Sigmoid colon (tissue), 7 donors: ENCODE measurements at places on chromosomes 5 and 9. TPM values are rescaled to one million over a fixed set of nuclear protein-coding genes. Genes with fewer than 3 reads are reported as not detected.

- DNase-seq = no peak
Observed at GRCh38 chr9:88198341-88198807, 60.1 kb upstream of the SPATA31C2 start.

DNA sequence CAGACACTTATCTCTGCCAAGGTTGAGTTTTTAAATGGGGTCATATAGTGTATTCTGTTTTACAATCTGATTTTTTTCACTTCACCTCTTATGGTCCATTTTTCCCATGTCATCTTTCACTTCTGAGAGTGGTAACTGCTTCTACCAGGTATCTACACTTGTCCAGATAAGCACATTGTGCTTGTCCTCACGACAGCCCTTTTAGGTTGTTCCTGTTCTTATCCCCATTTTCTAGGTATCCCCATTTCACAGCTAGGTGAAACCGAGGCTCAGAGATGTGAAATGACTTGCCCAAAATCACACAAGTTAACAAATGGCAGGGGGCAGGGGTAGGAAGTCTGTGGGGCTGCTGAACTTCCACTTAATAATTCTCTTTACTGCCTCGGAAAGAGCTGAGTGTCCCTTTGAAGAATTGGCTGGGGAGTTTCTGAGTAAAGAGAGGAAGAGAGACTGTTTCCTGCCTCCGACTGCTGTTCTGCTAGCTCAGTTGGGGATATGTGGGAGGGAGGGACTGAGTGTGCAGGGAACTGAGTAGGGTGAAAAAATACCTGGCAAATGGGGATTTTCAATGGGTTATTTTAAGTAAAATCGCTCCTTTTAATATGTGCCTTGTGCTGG is 255.4 kb downstream of the GRIA1 start:
- no peak for DNase-seq

Gene RNF180
- total RNA-seq = 23.9 TPM

GRCh38 chr9:87469793-87470465 is 27.7 kb upstream of the DAPK1 start:
- no peak for DNase-seq

GRCh38 chr9:75990156-75990555 is 99.7 kb downstream of the PCSK5 start:
- DNase-seq = no peak
